Prostate gland (tissue), 2 donors: ENCODE measurements at places on chromosomes 13 and 19. TPM values are rescaled to one million over a fixed set of nuclear protein-coding genes. Genes with fewer than 3 reads are reported as not detected.

Gene CCDC194
- not detected for total RNA-seq

Gene LRRC63
- total RNA-seq, result 1.7 TPM

Gene TEKTIP1
- 0.41 TPM for total RNA-seq

Gene ERCC2
- total RNA-seq, result 31.8 TPM

Gene ZNF626
- total RNA-seq, result 21.5 TPM

Gene ETHE1
- total RNA-seq, result 122 TPM

Gene RASGRP4
- total RNA-seq, result 1.4 TPM
